HEK293T (cell line): ENCODE measurements at places on chromosomes 6 and 20.

- DNase-seq, result no peak
These were observed 113.6 kb downstream of the C6orf58 start for GRCh38 chr6:127690588-127690987.

DNA sequence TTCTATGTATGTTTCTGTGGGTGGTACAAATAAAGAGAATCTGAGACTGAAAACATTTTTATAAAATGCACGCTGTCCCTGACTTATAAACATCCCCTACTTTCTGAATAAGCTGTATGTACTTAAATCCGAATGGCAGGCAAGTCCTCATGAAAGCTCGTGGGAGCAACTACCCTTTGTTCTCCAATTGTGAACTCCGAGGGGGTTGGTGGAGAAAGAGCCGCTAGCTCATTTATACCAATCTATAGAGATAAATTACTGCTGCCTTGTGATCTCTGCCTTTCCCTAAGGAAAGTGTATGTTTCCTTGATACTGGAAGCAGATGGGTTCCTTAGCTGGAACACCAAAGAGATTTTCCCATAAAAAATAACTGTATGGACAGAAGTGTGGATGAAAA is 84.5 kb downstream of the GJA10 start:
- no peak for DNase-seq

- no peak for DNase-seq
These were observed 113.9 kb upstream of the ZNF217 start for GRCh38 chr20:53707371-53708055.

GRCh38 chr6:134517868-134518267 is 200.0 kb upstream of the SGK1 start:
- DNase-seq, result no peak

GRCh38 chr6:141744194-141744925 is 388.4 kb upstream of the GJE1 start:
- no peak for DNase-seq

- DNase-seq, result no peak
These were observed 350.6 kb upstream of the PLCB4 start for GRCh38 chr20:8718279-8718678.

DNA sequence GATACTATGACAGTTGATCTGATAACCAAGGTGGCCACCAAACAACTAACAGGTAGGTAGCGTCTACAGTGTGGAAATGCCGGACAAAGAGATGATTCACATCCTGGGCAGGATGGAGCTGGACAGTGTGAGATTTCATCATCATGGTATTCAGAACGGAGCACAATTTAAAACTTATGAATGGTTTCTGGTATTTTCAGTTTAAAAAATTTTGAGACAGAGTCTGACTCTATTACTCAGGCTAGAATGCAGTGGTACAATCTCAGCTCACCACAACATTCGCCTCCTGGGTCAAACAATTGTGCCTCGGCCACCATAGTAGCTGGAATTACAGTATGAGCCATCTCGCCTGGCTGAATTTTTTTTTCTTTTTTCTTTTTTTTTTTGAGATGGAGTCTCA is 43.8 kb downstream of the CEP57L1 start:
- DNase-seq, result no peak

DNA sequence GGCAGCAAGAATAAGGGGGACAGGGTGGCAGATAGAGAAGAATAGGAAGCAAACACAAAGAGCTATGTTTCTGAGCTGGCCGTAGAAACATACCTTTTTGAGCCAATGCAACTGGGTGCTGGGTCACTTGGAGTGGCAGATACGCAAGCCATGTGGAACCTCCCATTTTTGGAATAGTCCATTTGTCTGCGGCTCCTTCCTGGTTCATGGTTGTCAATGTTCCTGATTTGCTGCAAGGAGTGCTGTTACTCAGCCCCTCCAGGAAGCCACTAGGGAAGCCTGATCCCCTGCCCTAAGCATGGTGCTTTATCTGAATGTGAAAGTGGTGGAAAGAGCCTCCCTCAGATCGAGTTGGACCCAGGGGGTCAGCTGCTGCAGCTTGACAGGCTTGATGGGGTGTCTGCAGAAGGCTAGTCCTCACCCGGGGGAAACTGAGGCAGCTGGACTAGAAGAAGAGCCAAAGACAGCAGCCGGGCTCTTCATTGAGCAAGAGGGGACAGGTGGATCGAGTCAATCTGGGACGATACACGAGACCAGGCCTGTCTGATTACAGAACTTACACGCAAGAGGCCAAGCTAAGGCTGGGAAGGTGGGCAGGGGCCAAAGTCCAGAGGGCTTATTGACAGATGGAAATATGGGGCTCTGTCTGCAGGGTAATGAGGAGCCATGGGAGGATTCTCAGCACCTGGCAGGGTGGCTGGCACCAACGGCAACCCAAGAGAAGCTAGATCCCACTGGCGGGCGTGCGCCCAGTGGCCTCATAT is 57.4 kb upstream of the CTNNBL1 start:
- no peak for DNase-seq

DNA sequence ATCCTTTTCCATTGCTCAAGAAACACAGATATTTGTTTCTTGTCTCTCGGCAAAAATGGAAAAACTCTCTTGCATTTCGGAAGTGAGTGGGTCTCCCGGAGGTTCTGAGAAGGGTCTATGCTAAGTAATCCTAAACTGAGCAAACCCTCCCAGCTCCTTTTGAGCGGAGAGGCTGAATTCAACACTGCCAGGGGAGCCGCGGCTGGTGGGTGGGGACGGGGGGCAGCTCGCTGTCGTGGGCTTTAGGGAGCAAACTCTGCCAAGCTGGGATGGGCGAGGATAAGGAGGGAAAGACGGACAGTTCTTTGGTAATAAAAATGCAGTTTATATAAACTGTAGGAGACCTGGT is 211.4 kb downstream of the FOXC1 start:
- no peak for DNase-seq

DNA sequence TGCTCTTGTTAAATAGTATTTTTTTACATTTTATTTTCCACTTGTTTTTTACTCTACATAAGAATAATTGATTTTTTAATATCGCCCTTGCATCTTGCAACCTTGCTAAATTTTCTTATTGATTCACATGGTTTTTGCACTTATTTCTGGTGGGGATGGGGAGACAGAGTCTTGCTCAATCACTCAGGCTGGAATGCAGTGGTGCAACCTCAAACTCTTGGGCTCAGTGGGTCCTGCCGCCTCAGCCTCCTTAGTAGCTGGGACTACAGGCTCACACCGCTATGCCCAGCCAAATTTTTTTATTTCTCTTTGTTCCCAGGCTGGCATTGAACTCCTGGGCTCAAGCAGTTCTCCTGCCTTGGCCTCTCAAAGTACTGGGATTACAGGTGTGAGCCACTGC is 30.3 kb downstream of the LIN28B start:
- DNase-seq, result no peak

DNA sequence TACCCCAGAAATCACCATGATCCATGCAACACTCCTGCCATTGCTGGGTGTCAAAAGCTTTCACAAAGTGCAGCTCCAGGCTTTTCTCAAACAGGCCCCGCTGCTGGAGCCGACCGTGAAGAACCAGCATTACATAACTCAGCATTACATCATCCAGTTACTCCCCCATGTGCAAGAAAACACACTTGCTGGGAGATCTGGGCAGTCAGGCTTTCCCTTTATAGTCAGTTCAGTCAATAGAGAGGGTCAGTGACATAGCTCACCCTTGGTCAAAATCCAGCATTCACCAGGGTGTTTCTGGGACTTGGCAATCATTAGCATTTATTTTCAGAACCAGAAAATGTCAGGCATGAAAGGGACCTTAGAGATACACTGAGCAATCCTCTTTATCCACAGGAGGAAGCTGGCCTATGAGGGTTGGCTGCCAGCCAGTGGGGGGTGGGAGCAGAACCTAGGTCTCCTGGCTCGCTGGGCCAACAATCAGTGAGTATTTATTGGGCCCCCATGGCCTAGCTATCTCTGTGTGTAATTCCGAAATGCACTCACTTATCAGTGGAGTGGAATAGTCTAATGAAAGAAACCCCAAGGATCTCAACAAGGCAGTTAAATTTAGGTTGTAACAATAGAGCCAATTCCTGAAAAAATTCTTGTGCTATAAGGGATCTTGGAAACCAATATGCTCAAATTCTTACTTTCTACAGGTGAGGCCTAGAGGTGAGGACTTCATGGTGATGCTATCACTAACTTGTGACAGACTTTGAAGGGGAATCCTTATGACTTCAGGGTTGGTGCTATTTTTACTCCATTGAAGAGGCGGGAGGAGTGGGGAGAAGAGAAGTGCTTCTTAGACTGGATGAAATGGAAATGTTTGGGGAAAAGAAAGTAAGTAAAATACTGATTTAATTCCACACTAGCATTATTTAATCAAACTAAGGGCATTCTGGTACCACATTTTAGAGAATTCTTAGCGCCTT is 54.6 kb downstream of the LYRM4 start:
- peak; percentile 17 for DNase-seq

DNA sequence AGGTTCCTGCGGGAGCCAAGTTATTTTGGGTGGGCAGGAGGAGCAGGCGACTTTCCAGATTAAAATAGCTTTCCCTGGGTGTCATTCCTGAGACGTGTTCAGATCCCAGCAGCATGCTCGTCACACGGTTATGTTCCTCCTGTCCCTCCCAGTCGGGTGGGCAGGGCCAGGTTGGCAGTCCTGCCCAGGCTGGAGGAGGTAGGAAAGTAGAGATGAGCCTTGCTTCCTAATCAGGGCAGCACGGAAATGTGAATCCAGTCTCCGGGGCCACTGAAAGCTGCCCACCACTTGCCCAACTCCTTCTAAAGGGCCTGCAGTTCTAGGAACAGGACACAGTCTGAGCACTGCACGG is 137.0 kb downstream of the MRPL14 start:
- no peak for DNase-seq

- peak; percentile 72 for DNase-seq
These were observed 9.3 kb upstream of the TRAF3IP2 start for GRCh38 chr6:111614833-111615582.

DNA sequence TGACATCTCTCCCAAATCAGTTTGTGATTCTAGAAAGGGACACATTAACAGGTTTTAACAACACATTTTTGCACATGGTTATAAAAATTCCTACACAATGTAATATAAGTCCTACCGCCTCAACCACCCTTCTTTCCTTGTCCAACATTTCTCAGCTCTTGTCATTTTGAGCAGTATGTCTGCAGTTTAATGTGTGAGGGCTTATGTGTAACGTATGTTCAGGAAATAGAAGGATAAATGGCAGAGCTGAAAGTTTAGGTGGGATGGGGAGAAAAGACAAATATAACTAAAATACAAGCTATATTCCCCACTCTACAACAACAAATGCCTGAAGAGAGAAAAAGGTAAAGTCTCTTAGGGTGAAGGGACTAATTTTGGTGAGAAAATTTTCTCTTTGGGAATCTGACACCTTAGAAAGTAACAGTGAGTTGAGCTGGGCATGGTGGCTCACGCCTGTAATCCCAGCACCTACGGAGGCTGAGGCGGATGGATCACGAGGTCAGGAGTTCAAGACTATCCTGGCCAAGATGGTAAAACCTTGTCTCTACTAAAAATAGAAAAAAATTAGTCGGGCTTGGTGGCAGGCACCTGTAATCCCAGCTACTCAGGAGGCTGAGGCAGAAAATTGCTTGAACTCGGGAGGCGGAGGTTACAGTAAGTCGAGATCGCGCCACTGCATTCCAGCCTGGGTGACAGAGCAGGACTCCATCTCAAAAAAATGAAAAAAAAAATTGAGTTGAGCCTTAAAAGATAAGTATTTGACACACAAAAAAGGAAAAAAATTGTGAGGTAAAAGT is 5.1 kb downstream of the PNRC1 start:
- no peak for DNase-seq

DNA sequence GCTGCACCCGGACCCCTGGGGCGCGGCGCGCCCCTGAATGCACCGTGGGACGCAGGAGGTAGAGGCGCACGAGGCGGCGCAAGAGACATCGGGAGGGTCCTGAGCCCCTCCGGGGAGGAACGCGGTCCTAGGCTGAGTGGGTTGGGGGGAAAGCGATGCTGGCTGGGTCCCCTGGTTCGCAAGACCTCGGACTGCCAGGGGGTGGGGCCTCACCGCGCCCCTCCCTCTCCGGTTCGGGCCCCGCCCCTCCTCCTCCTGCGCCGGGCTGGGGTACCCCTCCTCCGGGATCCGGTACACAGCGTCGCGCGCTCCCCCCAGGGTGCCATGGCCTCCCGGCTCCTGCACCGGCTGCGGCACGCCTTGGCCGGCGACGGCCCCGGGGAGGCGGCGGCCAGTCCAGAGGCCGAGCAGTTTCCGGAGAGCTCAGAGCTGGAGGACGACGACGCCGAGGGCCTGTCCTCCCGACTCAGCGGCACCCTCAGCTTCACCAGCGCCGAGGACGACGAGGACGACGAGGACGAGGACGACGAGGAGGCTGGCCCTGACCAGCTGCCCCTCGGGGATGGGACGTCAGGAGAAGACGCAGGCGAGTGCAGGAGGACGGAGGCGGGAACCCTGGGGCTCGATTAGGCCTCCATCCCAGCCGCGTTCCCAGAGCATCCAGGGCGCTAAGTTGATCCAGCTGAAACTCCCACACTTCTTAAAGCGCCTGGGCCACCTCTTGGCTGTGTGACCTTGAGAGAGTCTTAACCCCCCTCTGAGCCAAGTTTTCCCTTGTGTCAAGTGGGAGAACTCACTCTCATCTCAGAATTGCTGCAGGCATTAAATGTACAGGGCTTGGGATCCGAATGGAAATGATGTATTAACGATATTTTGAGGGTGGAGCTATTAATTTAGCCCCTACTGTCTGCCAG is 541 bp downstream of the SNX21 start:
- peak; percentile 73 for DNase-seq

GRCh38 chr20:63836458-63837344 is 5.6 kb upstream of the ZBTB46 start:
- no peak for DNase-seq
